RWPE1 (cell line): ENCODE measurements at places on chromosomes 5 and 9.
A peak's percentile ranks its signal among the peaks of the same experiment; 100 is the strongest.

GRCh38 chr9:120642129-120642770 lies 62.3 kb upstream of the CDK5RAP2 start:
- no peak for DNase-seq

- DNase-seq, result no peak
Observed at GRCh38 chr9:124590889-124591641, 83.9 kb upstream of the NR5A1 start.

GRCh38 chr9:94630833-94631232 lies 8.5 kb downstream of the FBP1 start:
- peak; percentile 70 for DNase-seq

DNA sequence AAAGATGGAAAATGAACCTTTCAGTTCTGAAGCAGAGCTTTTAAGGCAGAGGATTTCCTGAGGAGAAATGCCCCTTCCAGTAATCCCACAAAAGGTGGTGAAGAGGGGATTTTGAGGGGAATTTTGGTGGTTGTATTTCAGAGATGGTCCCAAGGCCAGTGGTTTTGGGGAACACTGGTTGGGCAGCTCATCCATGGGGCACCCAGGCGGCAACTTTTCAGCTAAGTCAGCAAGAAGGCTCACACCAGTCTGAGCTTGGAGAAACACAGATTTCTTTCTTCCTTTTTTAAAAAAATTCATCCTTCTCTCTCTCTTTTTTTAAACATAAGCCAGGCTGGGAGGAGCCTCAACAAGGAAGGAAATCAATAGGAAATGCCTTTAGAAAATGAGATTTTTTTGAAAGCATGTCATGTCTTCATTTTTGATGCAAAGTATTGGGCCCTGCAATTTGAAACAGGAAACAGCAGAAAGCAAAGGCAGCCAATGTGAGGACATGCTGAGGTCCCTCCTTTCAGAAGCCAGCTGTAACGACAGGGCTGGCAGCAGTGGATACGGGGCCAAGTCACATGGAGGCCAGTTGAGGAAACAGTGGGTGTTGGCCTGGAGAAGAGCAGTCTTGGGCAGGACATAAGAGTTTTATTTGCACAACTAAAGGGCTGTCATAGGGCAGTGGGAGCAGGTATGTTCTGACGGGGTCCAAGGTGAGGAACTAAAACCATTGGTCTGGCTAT lies 155.3 kb upstream of the KLF4 start:
- no peak for DNase-seq

- peak; percentile 67 for DNase-seq
Observed at GRCh38 chr9:128899566-128900322, 17.8 kb downstream of the LRRC8A start.
